ENCODE measurements at places on chromosomes 3 and 15. TPM values are rescaled to one million over a fixed set of nuclear protein-coding genes. Genes with fewer than 3 reads are reported as not detected.

PDIA5 gene
- total RNA-seq, result 1.7 TPM

MUSTN1 gene
- total RNA-seq, result 0.74 TPM

LSAMP gene
- total RNA-seq, result 97.1 TPM

PDZRN3 gene
- 28.0 TPM for total RNA-seq

WDR93 gene
- 0.25 TPM for total RNA-seq

CEP152 gene
- 2.2 TPM for total RNA-seq

All from temporal lobe (tissue), 4 donors.